ENCODE measurements at places on chromosomes 13 and 19.

DNA sequence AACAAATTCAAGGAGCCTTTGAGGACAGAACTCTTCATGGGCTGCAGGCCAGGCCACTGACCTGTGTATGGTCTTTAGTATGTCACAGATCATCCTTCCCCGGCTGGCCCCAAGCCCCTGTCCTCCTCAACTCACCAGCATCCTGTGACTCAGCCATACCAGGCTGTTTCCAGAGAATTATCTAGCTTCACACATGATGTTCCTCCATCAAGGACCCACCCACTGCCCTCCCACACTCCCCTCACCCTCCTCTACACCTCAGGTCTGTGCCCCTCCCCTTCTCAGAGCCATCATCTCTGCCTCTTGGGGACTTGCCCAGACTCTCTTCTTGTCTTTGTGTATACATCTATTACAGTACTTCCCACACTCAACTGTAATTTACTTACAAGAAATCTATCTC, 14.7 kb downstream of the DCT start:
- peak; percentile 60 for DNase-seq

- no peak for DNase-seq
Observed at GRCh38 chr13:63198071-63198470, 1782.4 kb upstream of the PCDH20 start.

DNA sequence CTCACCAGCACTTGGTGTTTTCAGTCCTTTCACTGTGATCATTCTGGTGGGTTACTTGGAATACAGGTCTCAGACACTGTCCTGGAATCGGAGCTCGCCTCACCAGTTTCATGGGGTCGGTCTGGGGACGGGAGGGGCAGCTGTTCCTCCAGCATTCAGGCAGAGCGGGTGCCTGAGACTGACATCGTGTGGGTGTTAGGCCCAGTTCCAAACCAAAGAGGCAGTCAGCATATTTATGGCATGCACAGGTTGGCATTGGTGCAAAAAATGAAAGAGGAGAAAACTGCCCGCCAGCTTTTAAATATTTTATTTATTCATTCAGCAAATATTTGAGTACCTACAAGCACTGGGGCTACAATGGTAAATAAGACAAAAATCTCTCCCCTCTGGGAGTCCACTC, 20.1 kb downstream of the PLEKHF1 start:
- DNase-seq: no peak

DNA sequence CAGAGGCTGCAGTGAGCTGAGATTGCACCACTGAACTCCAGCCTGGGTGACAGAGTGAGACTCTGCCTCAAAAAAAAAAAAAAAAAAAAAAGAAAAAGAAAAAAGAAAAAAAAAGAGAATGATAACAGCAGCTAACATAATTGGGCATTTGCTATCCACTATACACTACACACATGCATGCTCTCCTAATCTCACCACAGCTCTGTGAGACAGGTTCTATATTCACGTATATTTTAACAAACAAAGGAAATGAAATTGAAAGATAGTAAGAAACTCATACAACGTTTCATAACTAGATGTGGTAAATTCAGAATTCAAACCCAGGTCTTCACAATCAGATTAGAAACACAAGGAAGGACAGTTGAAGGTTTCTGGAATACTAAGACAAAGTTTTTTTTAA, 265.7 kb downstream of the DIAPH3 start:
- DNase-seq: no peak

GRCh38 chr13:42333613-42334328, 61.8 kb downstream of the AKAP11 start:
- DNase-seq: no peak

DNA sequence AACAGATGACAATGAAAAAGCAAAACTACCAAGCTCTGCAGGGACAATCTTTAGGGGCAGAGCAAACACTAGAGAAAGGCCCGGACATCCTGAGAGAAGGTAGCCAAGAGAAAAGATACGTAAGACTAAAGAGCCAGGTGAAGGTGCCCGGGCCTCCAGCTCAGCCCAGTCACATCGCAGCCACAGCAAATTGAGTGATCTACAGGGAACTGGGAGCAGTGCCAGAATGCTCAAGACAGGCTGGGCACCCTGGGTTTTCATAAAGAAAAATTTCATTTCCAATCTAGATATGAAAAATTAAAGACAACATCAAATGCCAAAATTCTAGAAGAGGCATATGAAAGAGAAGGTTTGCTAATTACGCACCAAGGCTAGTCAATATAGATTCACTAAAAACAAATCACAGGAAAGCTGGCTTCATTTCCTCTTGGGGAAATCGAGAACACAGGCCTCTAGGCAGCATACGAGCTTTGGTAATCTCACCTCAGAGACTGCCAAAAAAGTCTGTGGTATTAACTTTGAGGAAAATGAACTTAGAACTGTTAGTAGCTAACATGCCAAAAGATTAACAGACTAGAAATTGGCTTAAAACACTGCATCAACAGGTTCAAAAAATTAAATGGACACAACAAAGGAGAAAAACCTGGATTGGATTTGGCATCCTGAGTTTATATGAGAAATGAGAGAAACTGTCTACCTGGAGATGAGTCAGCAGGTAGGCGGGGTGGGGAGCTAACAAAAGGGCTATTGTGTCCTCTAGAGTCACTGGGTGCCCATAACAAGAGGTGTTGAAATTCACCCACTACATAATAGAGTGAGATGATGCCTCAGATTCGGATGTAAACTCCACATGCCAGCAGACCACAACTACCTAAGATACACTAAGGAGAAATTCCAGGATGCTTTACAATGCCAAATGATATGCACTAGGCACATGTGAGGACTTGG, 6.6 kb downstream of the ANKRD10 start:
- DNase-seq: peak; percentile 24

GRCh38 chr19:43527860-43528622, 1.0 kb upstream of the ETHE1 start:
- DNase-seq: no peak

DNA sequence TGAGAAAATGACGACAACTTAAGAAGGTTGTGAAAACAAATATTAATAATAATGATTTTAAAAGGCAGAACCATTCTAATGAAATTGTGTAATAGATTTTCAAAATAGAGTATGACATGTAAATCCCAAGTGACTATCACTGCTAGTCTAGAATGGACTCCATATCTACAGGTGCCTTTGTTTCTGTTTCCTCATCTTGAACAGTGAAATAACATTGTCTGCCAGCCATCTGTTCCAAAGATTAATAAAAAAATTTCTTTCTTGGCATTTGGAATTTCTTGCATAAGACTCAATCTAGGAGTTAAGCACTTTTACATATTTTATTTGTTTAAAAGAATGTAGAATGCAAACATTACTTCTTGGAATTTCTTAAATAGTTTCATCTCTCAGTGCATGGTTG, 520.1 kb upstream of the ARGLU1 start:
- DNase-seq: no peak
